ENCODE measurements at places on chromosomes 7 and 10.

DNA sequence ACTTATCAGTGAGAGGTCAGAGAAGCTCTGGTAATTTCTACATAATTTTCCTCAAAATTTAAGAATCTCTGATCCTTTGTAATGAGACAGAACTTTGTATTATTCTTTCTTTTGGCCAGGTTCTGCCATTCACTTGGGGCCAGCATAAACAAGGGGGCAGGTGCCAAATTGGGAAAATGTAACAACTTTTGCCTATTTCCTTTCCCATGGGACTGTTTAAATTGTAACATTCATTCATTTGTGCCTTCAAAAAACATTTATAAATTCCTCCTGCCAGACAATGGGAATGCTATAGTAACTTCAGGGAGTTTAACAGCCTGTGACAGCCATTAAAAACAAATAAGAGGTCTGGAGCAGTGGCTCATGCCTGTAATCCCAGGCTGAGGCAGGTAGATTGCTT, 12.4 kb downstream of the DYNC1I1 start:
- no peak for DNase-seq

GRCh38 chr10:62073429-62073828, 171.9 kb downstream of the ARID5B start:
- no peak for DNase-seq

DNA sequence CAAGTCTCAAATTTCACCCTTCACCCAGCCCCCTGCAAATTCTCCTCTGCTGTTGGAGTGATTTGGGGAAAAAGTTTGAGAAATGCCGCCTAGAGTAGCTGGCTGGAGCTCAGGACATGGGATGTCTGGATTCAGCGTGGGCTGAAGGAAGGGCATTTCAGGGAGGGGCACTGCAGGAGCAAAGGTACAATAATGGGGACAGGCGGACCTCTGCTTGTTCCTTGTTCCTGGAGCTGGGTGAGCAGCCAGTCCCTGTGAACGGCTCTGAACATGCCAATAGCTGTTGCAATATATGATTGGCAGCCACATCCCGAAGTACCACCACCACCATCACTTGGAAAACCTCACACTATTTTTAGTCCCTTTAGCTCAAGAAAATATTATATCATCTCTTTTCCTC, 23.4 kb downstream of the ADRA2A start:
- no peak for DNase-seq

DNA sequence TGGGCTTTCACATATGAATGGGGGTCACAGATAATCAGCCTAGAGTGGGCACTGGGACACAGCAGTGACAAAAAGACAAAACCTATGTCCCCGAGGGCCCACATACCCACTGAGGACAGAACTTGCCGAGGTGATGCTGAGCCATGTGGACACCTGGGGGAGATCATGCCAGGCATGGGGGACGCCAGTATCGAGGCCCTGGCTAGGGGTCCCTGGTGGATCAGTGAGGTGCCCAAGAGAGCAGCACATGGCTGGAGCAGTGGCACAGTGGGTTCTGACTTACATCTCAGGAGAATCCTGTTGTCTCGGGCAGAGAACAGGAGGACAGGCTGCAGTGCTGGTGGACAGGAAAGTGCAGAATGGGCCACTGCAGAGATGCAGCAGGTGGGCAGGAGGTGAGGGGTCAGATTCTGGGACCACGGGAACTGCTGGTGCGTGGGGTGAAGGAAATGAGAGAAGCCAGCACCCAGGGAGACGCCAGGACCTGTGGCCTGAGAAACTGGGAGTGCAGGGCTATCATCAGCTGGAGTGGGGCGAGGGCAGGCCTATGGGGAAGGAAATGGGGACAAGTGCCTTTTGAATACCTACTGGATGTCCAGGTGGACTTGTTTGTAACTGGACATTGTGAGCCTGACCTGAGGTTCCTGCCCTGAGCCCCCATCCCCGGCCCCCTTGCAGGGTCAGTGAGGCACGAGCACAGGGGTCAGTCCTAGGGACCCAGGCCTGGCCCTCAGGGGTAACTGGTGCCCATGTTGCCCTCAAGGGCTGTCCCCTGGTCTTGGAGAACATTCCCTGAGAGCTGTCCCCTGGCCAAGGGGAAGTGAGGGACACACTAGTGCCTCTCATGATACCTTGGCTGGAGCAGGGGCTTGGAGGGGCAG, 91.2 kb upstream of the RET start:
- DNase-seq, result no peak

GRCh38 chr7:40231796-40232195, 97.0 kb downstream of the SUGCT start:
- DNase-seq, result no peak

DNA sequence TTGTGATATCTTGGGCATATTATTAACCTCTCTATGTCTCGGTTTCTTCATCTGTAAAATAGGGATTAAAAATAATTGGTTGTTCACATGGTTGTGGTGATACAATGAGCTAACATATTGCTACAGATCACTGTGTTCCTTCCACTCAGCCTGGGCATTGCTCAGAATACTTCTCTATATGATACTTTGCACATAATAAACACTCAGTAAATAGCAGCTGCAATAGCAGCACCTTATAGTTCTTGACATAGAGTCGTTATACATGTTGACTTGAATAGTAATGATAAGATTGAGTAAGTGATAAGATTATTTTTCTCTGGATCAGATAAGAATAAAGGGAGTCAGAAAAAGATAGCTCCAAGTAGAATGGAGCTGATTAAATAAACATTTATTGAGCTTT, 42.3 kb downstream of the PTTG1IP2 start:
- DNase-seq, result no peak

DNA sequence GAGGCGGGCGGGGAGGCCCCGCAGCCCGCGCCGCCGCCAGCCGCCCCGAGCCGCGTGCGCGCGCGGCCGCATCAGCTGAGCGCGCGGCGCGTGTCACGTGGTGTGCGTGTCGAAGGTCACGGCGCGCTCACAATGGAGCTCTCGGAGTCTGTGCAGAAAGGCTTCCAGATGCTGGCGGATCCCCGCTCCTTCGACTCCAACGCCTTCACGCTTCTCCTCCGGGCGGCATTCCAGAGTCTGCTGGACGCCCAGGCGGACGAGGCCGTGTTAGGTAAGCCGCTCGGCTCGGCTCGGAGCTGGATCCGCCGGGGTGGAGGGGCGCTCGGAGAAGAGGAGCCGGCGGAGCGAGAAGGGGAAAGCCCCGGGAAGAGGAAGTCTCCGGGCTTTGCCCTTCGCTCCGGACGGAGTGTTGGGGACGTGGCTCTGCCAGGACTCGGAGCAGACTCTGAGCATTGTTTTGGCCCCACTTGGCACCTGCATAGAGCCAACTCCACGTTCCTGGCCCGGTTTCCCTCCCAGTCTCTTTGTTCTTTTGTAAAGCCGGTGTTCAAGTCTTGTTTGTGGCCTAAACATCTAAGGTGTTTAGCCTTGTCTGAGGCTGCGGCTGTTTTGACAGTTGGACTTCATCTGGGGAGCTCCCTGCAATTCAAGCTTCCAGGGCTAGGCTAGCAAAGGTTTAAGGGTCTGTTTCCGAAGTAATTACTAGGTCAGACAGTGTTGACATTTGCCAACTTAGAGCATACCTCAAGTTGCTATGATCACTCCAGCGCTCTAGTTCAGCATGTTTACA, at the start of gene COMMD3:
TSS of gene COMMD3 (plus strand) at position 103 of the 790 bp plus-strand sequence. CDS start at position 133, 30 bp downstream.
- DNase-seq, result peak; percentile 63
